Activated CD4-positive, alpha-beta T cell treated with anti-CD3 and anti-CD28 coated beads, Interleukin-2, amount 50 U/mL, for 24 hours (primary cell): ENCODE measurements at places on chromosomes 3 and 15.

- DNase-seq, result no peak
These were observed 120.9 kb downstream of the SLC9A9 start for GRCh38 chr3:143727391-143727790.

- DNase-seq, result no peak
These were observed 30.6 kb downstream of the CHDH start for GRCh38 chr3:53815651-53816050.

DNA sequence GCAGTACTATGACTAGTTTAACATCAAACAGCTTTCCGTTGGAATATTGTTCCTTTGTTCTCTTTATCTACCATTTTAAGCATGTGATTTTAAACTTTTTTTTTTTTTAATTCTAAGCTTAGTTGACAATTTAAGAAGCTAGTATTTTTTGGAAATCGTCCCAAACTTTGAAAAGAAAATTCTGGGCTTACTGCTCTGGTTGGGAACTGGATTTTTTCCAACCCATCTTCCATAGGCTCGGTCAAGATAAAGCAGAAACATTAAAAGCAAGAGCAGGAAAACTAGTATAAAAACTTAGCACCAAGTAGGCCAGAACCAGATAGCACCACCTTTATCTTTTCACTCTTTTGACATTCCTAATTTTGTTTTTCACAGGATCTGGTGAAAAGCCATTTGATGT lies 49.9 kb downstream of the TSC22D2 start:
- DNase-seq, result no peak

- DNase-seq, result no peak
These were observed 42.8 kb downstream of the C2CD4B start for GRCh38 chr15:62122249-62122648.

DNA sequence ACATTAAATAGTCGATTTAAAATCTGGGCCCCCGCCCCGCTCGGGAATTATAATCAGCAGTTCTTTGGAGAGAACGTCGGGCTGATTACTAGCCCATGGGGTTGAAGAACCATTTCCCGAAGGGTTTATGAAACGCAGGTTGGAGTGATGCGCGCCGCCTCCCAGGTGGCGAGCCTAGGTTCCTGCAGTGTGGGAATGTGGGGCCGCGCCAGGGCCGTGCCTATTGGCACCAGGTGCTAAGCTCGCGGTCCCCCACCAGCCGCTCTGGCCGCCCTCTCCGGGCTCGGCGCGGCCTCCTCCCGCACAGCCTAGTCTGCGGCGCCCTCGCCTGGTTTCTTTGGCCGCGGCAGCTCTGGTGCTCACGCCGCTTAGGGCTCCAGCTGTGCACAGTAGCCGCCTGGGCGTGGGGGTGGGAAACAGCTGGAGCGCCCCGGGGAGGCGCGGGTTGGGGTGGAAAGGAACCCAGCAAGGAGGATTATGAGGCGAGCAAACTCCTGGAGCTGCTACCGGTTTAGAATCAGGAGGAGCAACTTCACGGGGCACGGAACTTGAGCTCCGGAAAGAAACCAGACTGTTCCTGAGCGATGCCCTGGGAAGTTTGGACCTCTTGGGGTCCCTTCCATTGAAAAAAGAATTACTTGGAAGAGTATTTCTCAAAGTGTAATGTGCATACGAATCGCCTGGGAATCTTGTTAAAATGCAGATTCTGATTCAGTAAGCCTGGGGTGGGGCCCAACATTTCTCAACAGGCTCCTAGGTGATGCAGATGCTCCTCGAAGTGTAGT lies 5.6 kb upstream of the MECOM start:
- peak; percentile 27 for DNase-seq

DNA sequence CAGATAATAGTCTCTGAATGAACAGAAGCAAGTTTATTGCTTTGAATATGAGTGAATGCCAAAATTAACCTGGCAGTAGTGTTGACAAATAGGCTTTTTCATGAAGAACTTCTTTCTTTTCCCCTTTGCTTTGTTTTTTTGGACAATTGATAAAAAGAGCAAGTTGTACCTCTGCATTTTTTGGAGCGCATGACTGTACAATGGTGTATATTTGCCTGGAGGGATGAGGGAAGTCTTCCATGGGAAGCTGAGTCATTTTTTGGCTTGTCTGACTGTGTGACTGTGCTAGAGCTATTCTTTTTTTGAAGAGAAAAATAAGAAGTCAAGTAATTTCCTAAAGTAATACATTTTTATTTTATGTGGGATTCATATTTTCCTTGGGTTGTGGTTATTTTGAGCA lies 186.9 kb downstream of the KLHL25 start:
- DNase-seq, result no peak

GRCh38 chr15:72161361-72162132 lies 36.0 kb downstream of the GRAMD2A start:
- no peak for DNase-seq

GRCh38 chr3:194294199-194294894 lies 56.8 kb downstream of the CPN2 start:
- DNase-seq, result no peak

- no peak for DNase-seq
These were observed 42.5 kb upstream of the ABHD10 start for GRCh38 chr3:111936191-111936841.

DNA sequence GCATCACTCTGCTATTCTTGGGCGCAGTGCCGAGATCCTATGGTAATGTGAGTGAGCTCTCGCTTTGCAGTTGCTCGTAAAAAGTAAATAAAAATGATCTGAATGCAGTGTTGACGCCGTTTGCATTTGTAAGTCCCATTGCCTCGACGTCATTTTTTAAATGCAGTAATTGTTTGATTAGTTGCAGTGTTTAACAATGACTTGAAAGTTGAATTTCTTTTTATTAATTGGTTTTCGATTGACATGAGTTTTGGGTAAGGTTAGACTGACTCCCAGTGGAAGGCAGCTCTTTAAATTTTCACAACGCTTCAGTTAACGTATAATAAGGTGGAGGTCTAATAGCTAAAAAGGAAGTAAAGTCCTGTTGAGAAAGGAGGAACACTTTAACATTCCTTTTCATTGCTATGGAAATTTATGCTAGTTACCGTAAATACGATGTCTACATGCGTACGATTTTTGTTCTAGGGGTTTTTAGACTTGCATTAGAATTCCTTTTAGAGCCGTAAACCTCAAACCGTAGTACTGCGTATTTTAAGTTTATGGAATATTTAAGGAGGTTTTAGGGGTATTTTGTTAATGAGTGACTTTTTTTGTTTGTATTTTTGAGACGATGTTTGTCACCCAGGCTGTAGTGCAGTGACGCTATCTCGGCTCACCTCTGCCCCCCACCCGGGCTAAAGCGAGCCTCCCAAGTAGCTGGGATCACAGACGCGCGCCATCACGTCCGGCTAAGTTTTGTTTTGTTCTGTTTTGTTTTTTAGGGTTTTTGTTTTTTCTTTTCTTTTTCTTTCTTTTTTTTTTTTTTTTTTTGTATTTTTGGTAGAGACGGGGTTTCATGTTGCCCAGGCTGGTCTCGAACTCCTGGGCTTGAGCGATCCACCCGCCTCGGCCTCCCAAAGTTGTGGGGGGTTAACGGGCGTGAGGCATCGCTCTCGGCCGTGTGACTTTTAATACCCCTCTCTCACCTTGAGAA lies 1.4 kb downstream of the MORF4L1 start:
- no peak for DNase-seq

- no peak for DNase-seq
These were observed 567.8 kb downstream of the IGSF11 start for GRCh38 chr3:118466795-118467330.

DNA sequence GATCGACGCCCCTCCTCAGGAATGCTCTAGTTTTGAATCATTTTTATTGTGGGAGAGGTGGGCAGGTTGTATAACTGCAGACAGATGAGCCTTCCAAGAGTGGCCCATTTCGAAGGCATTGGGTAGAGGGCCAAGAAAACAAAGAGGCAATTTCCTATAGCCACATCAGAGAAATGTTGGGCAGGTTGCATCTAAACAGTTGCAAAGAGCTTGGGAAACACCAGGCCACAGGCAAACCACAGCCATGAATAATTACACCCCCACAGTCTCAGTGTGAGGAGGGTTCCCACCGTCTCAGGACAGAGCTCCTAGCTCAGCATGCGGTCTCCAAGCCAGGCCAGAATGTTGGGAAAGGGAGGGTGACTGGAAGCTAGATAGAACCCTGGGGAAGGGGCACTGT lies 257.3 kb downstream of the ABHD5 start:
- DNase-seq, result no peak

DNA sequence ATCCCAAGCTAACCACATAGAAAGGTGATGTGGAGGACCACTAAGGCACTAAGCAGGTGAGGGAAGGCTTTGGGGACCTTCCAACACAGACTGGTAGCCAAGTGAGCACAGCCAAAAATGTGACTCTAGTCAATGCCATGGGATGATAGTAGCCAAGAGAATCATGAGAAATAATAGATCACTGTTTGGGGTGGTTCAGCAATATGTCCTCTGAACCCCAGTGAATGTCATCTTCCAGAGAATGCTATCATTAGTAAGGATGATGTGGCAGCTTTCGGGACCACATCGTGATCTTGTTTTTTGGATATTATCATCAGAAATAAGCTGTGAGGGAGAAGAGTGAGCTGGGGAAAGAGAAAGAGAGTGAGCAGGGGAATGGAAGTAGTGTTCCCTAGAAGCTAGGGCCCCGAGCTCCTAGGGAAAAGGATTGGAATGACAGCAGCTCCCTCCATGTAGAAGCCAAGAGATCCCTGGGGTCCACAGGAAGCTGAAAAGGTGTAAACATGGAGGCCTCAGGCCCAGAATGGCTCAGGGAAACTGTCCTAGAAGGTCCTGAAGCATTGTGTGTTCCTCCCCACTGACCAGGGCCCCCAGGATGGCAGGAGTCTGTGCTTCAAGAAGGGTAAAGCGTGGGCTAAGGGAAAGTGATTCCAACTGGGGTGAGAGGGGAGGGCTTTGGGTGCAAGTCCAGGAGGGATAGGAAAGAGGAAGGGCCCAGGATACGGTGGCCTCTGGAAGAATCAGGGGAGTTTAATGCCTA lies 56.6 kb upstream of the KLF13 start:
- DNase-seq, result no peak

DNA sequence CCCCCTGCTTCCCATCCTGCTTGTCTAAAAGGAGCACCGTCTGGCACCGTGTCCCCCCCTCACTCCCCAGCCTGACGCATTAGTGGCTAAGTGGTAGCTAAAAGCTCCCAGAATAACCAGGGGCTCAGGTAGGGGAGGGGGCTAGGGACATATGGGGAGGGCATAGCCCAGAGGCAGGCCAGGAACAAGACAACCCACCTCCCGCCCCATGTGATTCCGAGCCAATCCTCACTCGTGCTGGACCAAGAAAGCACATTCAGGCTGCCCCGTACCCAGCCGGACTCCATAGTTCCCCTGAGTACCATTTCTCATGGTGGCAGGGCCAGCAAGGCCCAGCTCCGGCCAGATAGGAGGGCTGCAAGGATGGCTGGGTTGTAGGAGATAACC lies 11.5 kb downstream of the SEMA7A start:
- no peak for DNase-seq

DNA sequence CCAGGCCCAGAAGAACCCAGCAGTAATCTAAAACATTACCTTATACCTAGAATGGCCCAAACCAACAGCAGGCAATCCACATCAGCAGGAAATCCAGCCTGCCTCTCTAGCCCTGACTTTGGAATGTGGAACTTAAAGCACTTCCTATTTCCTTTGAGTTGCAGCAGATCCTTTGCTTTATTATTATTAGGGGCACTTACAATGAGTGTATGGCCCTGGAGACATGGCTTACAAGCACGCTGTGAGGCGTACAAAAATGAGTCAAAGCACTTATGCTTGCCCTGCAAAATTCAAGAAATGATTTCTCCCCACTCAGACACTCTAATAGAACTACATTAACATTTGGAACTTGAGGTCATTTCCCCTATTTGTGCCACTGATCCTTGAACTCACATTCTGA lies 9.5 kb upstream of the KNSTRN start:
- no peak for DNase-seq

GRCh38 chr15:48541341-48542278 lies 103.9 kb downstream of the FBN1 start:
- no peak for DNase-seq

- peak; percentile 17 for DNase-seq
These were observed 1.7 kb upstream of the SLC2A2 start for GRCh38 chr3:171028025-171028778.

- DNase-seq, result no peak
These were observed 123.7 kb downstream of the MTHFS start for GRCh38 chr15:79773128-79773527.

DNA sequence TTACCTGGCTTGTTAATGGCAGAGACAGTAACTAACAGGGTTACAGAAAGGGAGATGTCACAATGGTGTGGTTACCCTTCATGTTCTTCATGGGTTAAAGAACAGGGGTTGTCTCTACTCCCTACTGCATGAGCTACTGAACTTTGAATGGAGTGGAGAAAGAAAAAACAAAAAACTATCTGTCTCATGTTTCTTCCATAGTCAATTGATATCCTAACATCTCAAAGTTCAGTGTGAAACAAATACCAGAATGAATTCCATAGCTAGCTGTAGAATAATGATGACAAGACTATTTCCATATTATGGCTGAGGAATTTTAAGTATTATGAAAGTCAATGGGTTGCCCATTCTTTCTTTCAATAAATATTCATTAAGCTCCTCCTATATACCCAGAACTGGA lies 161.3 kb upstream of the LPP start:
- DNase-seq, result no peak

GRCh38 chr3:59518283-59519055 lies 468.6 kb upstream of the CFAP20DC start:
- DNase-seq, result no peak

GRCh38 chr15:73965758-73966113 lies 26.4 kb downstream of the STOML1 start:
- peak; percentile 36 for DNase-seq

DNA sequence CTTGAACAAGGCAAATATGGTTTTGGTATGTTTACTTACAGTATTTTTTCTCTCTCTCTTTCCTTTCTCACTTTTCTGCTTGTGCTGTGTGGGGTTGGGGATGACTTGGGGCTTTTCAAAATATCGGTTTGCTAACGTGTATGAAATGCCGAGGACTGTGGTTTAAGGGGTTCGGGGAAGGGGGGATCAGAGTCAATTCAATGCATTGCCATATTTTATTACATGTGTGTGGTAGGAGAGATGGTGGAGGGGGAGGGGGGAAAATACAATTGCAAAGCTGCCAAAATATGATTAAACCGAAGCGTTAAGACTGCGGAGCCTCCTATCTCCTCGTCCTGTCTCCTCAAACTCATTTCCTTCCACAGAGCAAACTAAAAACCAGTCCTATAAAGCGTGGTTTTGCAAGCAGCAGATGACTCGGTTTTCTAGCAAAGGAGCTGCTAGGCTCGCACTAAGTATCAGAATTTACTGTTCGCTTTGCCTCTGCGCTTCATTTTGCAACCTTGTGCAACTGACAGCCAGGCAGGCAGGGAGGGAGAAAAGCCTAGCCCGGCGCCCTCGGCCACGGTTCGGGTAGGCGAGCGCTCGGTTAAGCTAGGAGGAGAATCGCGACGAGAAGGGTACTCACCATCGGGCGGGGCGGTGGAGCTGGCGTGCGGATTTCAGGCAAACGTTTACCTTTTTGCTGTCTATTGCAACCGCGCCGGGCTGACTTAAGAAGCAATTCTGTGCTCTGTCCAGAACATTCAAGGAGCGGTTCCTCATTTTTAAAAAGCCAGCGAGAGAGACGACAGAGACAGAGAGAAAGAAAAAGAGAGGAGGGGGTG lies 4.0 kb upstream of the NR2F2 start:
- no peak for DNase-seq

- DNase-seq, result no peak
These were observed 197.7 kb downstream of the RBMS3 start for GRCh38 chr3:29478611-29479010.

- DNase-seq, result no peak
These were observed 241.7 kb upstream of the HES1 start for GRCh38 chr3:193894121-193894863.

- DNase-seq, result no peak
These were observed 209.3 kb upstream of the SATB1 start for GRCh38 chr3:18634461-18634860.
